ENCODE measurements at places on chromosomes 7 and 10. TPM values are rescaled to one million over a fixed set of nuclear protein-coding genes. Genes with fewer than 3 reads are reported as not detected.
A peak's percentile ranks its signal among the peaks of the same experiment; 100 is the strongest.

GRCh38 chr7:155255621-155256020 is 42.1 kb upstream of the INSIG1 start:
- DNase-seq, result no peak

DNA sequence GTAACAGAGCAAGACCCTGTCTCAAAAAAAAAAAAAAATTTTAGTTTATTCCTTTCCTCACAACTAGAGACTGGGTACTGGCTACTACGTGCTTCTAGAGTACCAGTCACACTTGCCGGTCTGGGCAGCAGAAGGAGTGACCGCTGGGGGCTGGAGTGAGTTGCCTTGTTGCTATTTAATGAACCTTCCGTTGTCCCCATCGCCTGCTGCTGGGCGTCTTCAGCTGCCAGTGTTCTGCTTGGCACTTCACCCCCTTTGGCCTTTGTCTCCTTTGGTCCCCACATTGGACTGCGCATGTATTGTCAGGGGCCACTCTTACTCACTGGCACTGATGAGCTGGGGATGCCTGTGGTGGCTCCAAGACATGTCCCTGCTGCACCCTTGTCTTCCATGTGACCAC is 110.6 kb downstream of the CLEC2L start:
- no peak for DNase-seq

PAX4 gene
- not detected for total RNA-seq

DNA sequence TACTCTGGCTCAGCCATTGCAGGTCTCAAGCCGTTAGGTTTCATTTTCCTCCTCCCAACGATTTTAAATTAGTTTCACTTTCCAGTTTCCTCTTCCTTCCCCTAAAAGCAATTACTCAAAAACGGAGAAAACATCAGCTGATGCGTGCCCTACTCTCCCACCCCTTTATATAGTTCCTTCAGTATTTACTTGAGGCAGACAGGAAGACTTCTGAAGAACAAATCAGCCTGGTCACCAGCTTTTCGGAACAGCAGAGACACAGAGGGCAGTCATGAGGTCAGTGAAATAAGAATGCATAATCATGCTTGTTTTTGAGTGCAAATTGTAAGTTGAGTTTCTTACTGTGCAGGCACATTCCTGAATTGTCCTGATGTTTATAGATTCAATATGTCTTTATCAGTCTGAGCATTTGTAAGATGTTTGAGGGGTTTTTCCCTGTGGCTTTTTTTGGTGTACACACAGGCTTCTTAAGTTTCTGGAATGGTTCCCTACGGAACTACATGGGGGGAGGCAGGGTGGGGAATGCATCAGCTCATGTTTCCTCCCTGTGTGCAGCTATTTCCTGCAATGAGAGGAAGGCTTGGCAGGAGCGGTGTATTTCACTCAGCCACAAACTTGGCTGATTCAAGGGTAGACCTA is at the start of gene IFIT3:
TSS of gene IFIT3 (plus strand) at position 195 of the 639 bp plus-strand sequence. CDS start at position 272, 77 bp downstream.
- DNase-seq, result no peak

DNA sequence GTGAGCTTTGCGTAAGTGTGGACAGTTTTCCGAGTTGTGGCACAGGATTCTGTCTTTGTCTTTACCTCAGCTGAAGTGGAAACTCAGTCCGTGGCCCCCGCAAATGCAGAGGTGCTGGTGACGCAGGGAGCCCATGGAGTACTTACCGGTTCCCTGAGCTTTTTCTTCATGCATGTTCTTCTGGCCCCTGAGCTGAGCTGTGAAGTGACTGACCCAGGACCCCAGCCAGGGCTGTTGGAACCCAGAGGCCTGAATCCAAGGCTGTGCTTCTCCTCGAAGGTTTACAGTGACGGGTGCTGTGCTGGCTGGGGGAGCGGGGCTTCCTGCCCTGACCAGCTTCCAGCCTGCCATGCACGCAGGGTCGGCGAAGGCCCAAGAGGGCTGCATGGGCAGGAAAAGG is 223.5 kb downstream of the GLRX3 start:
- DNase-seq, result no peak

DNA sequence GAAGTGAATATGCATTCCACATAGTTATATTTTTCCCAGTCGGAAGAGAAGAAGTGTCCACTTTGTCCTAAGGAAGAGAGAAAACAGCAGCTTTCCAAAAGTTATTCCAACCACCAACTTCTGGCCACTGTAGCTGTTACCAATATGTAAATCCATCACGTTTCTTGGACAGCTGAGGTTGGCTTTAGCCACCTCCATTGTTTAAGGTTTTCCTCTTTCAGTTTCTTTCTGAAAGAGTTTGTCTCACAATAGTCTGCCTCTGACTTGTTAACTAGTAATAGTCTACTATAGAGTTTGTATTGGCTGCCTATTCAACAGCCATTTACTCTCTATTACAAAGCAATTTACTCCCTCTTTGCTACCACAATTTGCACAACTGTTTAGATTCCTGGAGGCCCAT is 457.6 kb upstream of the LRRN3 start:
- no peak for DNase-seq

GRCh38 chr7:25117226-25118047 is 7.6 kb downstream of the CYCS start:
- peak; percentile 66 for DNase-seq

LARP4B gene
- total RNA-seq, result 143 TPM

DNA sequence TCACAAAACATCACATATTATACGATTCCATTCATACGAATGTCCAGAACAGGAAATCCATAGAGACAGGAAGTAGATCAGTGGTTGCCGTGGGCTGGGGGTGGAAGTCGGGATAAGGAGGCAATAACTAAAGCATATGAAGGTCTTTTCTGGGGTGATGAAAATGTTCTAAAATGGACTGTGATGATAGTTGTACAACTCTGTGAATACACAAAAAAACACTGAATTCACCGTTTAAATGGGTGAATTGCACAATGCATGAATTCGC is 3.2 kb upstream of the INSIG1 start:
- no peak for DNase-seq

DNA sequence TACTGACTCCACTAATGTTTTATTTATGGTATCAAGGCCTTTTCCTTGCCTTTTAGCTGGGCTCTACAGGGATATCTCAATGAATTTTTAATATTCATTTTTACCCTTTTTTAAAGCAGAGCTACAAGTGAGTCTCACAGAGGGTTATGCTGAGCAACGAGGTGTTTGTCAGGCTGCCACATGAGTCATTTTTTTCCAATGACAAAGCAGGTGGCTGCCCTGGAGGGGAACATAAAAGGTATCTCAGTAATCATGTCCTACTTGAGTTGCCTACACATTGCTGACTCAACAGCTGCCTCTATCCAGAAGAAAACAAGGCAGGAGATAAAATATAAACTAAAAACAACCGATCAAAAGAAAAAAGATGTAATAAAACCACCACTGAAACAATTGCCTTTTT is 1004.9 kb upstream of the POT1 start:
- DNase-seq, result no peak

DNA sequence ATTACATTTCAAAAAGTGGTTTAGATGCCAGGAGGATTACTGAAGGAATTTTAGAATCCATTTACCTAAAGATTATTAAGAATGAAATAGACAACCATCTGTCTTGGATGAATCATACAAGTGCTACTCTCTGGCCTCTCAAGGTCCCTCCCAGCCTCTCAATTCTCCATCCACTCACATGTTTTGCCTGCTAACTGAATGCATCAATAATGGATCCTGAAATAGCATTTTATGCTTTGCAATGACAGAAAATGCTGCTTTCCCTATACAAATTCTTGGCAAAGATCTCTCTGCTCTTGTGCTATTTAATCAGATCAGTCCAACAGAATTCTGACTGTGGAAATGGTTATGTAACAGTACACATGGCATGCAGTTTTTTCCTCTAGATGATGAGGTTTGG is 68.1 kb downstream of the HBP1 start:
- no peak for DNase-seq

- no peak for DNase-seq
Measured at GRCh38 chr10:116477986-116478664, 50.5 kb downstream of the PNLIPRP3 start.

GRCh38 chr7:44486693-44487092 is 3.8 kb downstream of the NUDCD3 start:
- DNase-seq, result no peak

GRCh38 chr7:45072131-45073030 is 16.4 kb downstream of the NACAD start:
- no peak for DNase-seq

DNA sequence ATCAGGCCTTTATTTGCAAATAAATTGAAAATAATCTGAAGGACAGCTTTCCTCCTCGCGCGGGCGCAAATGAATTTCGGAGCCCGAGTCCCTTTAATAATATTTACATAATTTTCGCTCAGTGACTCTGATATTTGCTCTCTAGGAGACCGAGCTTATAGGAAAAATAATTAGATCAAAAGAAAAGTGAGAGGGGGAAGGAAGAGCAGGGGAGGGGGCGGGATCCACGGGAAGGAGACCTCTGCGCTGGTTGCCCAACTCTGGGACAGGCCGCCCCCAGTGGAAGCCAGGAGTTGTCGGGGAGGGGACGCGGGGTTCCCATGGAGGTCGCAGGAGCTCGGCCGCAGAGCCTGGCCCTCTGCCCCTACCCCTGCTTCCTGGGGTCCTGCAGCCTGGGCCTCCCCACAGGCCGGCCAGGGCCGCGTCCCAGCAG is 5.8 kb downstream of the UNCX start:
- no peak for DNase-seq

- DNase-seq, result no peak
Measured at GRCh38 chr10:49600046-49600445, 10.1 kb upstream of the SLC18A3 start.

GRCh38 chr10:19592276-19592675 is 224.0 kb upstream of the PLXDC2 start:
- no peak for DNase-seq

CAV2 gene
- not detected for total RNA-seq

PODXL gene
- total RNA-seq, result 2.1 TPM

ACTL6B gene
- not detected for total RNA-seq

DNA sequence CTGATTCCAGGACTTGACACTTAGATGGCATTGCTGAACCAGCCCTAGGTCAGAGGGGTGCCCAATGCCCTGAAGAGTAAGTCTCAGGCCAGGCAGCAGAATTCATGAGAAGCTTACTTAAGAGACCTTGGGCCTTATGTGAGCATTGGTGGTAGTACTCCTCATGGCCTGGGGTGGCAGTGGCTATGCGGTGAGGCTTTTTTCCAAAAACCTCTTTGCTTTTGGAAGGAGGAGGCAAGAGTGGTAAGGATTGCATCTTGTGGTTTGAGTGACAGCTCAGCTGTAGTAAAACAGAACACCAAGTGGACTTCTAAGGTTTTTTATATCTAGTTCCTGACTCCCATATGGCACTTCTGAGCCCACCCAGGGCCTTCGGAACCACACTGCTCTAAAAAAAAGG is 459.0 kb upstream of the STEAP1 start:
- no peak for DNase-seq

GJD4 gene
- total RNA-seq, result not detected

GRCh38 chr7:132380059-132380458 is 196.2 kb downstream of the PLXNA4 start:
- no peak for DNase-seq

GRCh38 chr10:127526161-127526560 is 22.9 kb upstream of the NPS start:
- DNase-seq, result no peak

EGR2 gene
- total RNA-seq, result 0.30 TPM

EPDR1 gene
- total RNA-seq, result not detected

DNA sequence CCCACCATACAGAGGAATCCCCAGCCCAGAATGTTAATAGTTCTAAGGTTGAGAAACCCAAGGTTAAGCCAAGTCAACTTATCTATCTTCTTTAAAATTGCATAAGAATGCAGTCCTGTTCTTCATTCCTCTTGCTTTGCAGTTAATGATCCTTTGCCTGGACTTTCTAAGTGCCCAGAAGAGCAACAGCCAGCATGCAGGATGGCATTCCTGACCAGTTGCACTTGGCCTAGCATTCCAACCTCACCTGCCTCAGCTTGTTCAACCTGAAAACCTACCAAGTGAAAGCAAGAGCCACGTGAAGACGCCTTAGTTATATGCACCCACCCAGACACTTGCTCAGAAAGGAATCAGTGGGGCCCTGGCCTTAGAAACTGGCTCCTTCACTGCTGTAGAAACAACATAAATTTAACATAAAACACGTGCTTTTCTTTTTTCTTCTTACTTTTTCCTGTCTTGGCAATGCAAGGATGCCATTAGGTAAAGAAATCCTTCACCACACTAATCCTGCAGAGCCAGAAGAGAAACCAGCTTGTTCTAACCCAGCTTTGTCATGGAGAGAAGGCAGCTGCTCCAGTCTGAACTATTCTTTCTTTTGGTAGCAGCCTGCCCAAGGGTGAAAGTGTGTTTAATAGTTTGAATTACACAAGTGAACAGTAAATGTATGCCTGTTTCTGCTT is 25.0 kb downstream of the EGFR start:
- DNase-seq, result no peak

CLDN12 gene
- 17.0 TPM for total RNA-seq

AMPH gene
- total RNA-seq, result not detected

CCL24 gene
- not detected for total RNA-seq

GRCh38 chr7:108001764-108002725 is 916 bp downstream of the LAMB1 start:
- DNase-seq, result no peak

SLC26A5 gene
- total RNA-seq, result not detected

GNG11 gene
- 1.2 TPM for total RNA-seq

- no peak for DNase-seq
Measured at GRCh38 chr10:132281915-132282666, 25.7 kb downstream of the STK32C start.

RUFY2 gene
- 16.3 TPM for total RNA-seq

DNA sequence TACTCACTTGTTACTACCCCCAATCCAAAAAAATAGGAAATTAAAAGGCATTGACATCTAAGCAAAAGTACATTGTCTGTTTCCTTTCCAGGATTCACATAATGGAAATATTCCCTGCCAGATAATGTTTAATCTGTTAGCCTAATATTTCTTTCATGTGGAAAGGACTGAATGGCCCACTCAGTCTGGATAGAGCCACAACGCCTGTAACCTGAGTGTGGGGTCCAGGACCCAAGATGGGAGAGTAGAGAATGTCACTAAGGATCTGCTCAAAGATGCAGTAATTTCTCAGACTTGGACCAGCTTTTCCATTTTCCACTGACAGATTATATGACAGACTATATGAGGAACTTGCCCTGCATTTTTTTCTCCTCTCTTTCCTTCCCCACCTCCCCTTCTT is 1088.9 kb downstream of the KCNMA1 start:
- no peak for DNase-seq

DNA sequence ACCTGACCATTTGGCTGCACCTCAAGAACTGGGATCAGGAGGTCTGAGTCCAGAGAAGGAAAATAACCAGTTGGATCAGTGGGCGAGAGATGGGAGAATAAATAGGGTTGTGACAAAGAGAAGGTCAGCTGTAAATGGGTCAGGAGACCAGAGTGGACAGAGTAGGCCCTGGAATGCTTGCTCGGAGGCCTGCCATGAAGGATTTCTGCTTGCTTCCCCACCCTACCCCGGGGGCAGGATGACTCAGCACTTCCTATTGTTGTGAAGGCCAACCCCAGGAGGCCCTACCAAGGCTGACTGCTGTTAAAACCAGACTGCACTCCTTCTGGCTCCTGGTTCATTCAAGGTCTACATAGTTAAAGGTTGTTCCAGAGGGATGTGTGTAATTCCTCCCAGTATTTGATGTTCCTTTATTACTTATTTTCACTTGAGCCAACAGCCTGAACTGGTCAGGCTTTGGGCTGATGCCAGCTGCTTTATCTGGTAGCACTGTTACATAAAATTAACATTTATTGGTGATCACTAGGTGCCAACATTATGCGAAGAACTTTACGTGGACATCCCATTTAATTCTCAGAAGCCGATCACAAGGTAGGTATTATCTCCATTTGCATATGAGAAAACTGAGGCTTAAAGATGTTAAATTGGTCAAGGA is 27.3 kb upstream of the IFRD1 start:
- peak; percentile 57 for DNase-seq

- DNase-seq, result no peak
Measured at GRCh38 chr7:106369816-106370215, 85.0 kb upstream of the NAMPT start.

GRCh38 chr10:110346914-110347313 is 42.2 kb upstream of the SMNDC1 start:
- DNase-seq, result no peak

Measured in OCI-LY7 (cell line).